ENCODE measurements at places on chromosomes 13 and 19. TPM values are rescaled to one million over a fixed set of nuclear protein-coding genes. Genes with fewer than 3 reads are reported as not detected.

The NLRP4 gene
- not detected for total RNA-seq

The COQ8B gene
- 67.0 TPM for total RNA-seq

The PLK5 gene
- total RNA-seq, result not detected

The OSCAR gene
- 0.59 TPM for total RNA-seq

The S1PR4 gene
- total RNA-seq, result not detected

The BRME1 gene
- total RNA-seq, result 0.57 TPM

The SAMD1 gene
- total RNA-seq, result 30.5 TPM

The TNNT1 gene
- 151 TPM for total RNA-seq

The RFX1 gene
- 6.5 TPM for total RNA-seq

The MRPL54 gene
- total RNA-seq, result 64.6 TPM

The NALCN gene
- 4.1 TPM for total RNA-seq

The ATP11A gene
- 5.3 TPM for total RNA-seq
